ENCODE measurements at places on chromosomes 1 and 21. TPM values are rescaled to one million over a fixed set of nuclear protein-coding genes. Genes with fewer than 3 reads are reported as not detected.

GRCh38 chr1:65773391-65774123 lies 19.1 kb upstream of the PDE4B start:
- no peak for DNase-seq

- no peak for DNase-seq
Observed at GRCh38 chr1:98523256-98523655, 138.3 kb upstream of the SNX7 start.

DNA sequence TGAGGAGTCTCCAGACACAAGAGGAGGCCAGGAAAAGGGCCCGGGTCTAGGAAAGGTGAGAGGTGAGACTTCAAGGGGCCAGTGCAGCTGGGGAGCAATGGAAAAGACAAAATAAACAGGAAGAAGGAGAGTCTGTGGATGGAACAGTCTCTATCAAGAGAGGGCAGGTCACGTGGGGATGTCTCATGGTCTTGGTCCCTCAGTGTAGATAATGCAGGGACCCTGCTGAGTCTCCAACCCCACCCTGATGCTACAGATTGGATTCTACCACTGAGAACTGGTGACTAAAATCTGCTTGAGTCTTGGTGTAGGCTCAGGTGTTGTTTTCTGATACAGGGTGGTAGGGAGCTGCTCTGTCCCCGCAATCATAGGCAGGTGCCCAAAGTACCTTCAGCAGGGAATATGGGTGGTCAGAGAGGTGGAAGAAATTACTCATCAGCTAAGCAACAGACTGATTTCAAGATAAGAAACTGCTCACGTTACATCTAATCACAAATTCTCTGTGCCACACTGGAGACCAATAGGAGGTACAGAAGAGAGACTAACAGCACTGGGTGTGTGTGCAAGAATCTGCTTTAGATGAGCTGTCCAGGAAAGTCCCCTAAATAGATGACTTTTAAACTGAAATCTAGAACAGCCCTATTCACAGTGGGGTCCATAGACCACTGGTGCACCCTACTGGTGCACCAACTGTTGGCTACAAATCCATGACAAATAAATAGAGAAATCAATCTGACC lies 101.5 kb upstream of the TLR5 start:
- DNase-seq, result no peak

VHLL gene
- not detected for total RNA-seq

CFAP107 gene
- total RNA-seq, result not detected

- no peak for DNase-seq
Observed at GRCh38 chr21:26227130-26227529, 56.6 kb upstream of the APP start.

CRNN gene
- total RNA-seq, result not detected

COA6 gene
- total RNA-seq, result 11.8 TPM

GRCh38 chr1:226903819-226904716 lies 33.7 kb downstream of the PSEN2 start:
- DNase-seq, result no peak

Measured in natural killer cell (primary cell).